ENCODE measurements at places on chromosomes 13 and 19. TPM values are rescaled to one million over a fixed set of nuclear protein-coding genes. Genes with fewer than 3 reads are reported as not detected.

DNA sequence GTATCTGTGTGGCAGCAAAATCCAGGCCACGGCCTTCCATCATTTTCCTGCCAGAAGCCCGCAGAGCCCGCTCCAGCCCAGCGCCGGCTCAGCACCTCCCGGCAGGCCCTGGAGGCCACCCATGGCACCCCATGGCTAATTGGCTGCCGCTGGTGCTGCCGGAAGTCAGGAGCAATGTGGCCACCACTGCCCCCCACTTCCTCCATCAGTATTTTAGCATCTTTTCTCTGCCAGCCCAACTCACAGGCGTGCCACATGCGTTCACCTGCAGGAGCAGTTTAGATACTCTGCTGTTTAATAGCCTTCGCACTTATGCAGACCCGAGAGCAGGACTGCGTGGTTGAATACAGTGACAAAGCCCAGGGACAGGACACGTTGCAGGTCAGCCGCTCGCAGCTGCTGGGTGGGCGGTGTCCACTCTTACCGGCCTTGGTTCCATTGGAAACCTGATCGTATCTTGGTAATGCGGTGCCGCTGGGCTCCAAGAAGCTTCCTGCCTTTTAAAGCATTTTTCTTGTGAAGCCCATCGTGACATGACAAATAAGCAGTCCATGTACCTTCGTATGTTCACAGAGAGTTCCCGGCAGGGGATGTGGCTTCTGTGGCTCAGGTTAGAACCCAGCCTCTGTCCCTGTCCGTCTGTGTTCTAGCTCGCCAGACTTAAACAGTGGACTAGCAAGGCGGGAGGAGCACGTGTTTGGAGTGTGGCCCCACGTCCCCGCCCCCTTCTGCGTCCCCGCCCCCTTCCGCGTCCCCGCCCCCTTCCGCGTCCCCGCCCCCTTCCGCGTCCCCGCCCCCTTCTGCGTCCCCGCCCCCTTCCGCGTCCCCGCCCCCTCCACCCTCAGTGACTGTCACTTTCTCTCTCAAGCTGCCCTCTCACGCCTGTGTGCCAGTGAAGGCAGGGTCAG is 162.0 kb upstream of the SOX1 start:
- no peak for DNase-seq

- DNase-seq, result no peak
Measured at GRCh38 chr19:709196-709964, 645 bp downstream of the PALM start.

DNA sequence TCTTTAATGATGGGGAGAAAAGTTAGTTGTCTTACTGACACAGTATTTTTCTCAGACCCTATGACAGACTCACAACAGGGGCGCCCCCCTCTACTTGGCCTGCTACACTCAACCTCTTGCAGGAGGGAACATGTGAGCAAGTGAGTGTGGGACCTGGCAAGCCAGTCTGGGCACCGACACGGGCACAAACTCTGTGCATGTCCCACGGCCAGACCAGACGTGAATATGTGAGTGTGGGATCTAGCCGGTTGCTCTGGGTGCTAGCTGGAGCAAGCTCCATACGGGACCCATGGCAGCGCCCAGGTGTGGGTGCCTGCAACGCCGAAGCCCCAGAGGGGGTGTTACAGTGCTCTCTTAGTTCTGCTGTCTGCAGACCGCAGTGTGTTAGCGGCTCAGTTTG is 1437.3 kb upstream of the MIR17HG start:
- DNase-seq, result no peak

DNA sequence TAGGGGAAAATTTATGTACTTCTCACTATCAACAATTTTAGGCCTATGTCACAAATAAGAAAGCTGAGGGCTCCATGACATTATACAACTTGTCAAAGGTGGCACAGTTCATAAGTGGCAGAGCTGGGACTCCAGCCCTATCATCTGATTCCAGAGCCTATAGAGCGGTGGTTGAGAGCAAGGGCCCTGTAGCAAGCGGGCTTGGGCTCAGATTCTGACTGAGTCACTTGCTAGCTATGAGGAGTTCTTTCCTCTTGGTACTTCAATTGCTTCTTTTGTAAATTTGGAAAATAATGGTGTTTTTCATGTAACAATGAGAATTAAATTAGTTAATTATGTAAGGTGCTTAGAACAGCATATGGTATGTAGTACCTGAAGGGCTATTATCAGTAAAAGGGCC is 28.7 kb upstream of the FAM216B start:
- no peak for DNase-seq

Gene ICAM5
- 2.0 TPM for total RNA-seq

DNA sequence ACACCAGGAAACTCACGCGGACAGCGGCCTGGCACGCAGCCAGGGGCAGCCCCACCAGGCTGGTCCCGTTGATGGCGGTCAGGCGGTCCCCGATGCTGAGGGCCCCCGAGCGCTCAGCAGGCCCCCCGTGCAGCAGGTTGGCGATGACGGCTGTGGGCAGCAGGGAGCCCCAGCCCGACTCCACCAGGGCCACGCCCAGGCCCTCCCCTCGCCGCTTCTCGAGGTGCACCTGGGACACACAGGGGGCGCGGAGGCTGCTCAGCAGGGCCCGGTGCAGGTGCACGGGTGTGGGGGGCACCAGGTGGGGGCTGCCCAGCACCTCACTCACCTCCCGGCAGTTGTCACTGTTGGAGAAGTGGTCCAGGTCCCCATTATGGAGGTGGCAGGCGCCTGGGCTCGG is 9.0 kb downstream of the APBA3 start:
- DNase-seq, result no peak

Gene TNFRSF19
- total RNA-seq, result not detected

Gene ZSCAN4
- total RNA-seq, result not detected

Gene SPC24
- 35.3 TPM for total RNA-seq

DNA sequence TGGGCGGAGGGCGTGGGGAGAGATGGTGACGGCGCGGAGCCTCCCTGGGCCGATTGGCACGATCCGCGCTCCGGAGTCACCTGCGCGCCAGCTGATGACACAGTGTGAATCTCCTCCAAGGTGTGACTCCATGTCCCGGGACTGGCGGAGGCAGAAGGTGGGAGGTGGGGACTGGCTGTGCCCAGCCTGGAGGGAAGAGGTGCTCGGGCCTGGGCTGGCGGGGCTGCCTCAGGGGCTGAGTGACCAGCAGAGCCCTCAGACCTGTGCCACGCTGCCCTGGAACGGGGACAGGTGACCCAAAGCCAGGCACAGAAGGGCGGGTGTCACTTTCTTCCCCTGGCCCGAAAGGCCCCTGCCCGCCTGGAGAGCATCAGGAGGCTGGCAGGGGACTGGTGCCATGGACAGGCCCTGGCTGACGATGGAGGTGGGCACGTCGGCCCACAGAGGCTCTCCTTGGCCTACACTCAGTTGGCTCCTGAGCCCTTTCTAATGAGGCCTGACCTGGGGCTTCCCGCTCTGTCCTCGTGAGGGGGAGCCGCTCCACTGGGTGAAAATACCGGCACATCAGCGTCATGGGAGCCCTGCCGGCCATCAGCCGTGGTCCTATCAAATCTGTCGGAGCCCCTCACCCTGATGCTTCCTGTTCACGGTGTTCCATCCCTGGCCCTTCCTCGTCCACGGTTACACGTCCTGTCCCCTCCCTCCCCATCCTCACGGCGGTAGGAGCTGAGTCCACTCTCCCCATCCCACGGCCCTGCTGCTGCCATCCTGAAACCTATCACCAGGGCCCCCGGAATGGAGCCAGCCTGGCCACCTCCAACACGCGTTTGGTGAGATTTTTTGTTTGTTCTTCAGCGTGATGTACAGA is 75.6 kb downstream of the SPACA7 start:
- DNase-seq, result no peak

GRCh38 chr19:14090509-14091080 is at the start of gene SAMD1:
TSS of gene SAMD1 (minus strand) at chr19:14090751.
- DNase-seq, result peak; percentile 79

GRCh38 chr19:2722541-2723344 is 1.6 kb upstream of the DIRAS1 start:
- no peak for DNase-seq

- no peak for DNase-seq
Measured at GRCh38 chr19:55050749-55051532, 12.0 kb downstream of the RDH13 start.

- DNase-seq, result no peak
Measured at GRCh38 chr19:48433337-48433736, 12.4 kb upstream of the GRWD1 start.

DNA sequence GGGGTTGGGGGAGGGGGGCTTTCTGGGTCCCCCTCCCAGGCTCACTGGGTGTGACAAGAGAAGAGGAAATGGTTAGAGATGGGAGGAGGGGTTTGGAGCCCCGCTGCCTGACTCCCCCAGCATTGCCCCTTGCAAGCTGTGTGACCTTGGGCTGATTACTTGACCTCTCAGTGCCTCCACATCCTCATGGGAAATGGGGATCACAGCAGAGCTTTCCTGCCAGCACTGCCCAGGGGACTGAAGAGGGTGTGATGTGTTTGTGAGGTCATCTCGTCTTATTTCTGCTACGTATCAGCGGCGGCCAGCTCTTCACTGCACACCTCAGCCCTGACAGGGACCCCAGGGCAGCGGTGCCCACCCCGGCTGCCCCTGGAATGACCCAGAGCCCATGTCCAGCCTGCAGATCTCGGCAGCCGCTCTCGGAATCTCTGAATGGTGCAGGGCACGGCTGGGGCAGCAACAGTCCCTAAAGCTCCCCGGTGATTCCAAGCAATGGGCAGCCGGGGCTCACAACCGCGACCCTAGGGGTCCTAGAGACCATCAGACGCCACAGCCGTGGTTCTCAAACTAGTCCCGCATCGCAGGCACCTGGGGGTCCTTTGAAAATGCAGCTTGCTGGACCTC is 8.4 kb downstream of the PNMA8B start:
- no peak for DNase-seq

DNA sequence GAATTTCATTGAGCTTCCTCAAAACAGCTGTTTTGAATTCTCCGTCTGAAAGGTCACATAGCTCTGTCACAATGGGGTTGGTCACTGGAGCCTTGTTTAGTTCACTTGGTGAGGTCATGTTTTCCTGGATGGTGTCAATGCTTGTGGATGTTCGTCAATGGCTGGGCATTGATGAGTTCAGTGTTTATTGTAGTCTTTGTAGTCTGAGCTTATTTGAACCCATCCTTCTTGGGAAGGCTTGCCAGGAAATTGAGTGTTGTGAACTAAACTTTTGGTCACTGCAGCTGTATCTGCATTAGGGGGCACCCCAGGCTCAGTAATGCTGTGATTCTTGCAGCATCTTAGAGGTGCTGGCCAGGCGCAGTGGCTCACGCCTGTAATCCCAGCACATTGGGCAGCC is 22.0 kb downstream of the BLOC1S3 start:
- DNase-seq, result no peak

Gene GGACT
- total RNA-seq, result 4.9 TPM

Gene CACNG8
- total RNA-seq, result not detected

DNA sequence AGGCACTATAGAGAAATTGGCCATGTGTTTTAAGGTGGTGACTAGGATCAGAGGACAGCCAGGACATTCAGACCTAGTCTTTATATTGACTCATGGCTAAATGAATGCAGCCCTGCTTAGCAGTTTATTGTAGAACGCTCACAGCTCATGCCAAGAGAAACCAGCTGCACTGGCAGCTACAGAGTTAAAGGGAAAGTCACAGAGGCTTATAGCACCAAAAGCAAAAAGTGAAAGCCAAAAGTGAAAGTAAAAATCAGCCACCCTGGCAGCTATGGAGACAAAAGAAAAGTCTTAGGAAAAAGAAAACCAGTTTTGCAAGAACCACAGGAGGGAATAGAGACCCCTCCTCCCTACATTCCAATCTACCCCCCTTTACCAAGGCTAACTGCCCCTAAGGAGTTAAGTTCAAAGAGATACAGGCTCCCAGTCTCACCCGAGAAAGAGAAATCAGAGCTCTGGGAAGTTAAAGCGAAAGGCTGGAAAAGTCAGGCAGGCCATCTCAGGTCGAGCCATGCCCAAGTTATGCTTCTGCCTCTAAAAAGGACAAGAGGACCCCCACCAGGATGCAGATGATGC is 99.0 kb downstream of the ZNF429 start:
- DNase-seq, result no peak

Gene TMEM145
- total RNA-seq, result not detected

Gene SHISA7
- total RNA-seq, result not detected

- peak; percentile 47 for DNase-seq
Measured at GRCh38 chr13:38348861-38349389, 726 bp upstream of the UFM1 start.

DNA sequence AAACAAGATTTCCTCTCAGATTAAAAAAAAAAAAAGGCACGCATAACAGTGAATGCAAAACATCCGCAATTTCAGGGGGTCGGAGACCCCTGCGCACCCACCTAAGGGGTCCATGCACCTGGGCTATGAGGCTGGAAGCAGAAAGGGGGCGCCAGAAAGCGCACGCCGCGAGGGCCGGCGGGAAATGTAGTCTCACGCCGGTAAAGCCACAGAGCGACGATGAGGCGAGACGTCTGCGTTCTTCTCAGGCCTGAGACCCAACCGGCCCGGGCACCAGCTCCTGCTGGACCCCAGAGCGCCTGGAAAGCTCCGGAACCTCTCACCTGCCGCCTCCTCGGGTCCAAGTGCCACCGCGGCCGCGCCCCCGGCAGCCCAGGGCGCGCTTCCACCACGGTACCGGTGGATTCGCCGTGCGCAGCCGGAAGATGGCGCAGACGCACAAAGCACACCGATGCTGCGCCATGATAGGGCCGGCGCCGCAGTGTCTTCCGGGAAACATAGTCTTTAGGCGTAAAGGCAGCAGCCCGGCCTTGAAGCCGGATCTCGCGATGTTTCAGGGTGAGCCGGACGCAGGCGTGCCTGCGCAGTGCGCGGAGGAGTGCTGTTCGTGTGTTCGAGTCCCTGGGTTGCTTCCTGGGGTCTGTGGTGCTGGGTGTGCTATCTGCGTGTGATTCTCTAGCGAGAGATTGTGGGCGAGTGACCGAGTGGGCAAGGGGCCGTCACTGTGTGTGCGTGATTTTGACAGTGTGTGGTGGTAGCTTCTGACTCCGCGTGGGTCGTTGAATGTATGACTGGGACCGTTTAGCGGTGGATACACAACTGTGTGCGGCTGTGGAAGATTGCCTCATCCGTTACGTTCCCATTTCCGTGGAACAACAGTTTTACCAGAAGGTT is at the start of gene ZNF582:
ZNF582 (minus strand) TSS at position 416 of the 894 bp plus-strand sequence. CDS start 1,782 bp downstream, outside the sequence.
- DNase-seq, result peak; percentile 96

DNA sequence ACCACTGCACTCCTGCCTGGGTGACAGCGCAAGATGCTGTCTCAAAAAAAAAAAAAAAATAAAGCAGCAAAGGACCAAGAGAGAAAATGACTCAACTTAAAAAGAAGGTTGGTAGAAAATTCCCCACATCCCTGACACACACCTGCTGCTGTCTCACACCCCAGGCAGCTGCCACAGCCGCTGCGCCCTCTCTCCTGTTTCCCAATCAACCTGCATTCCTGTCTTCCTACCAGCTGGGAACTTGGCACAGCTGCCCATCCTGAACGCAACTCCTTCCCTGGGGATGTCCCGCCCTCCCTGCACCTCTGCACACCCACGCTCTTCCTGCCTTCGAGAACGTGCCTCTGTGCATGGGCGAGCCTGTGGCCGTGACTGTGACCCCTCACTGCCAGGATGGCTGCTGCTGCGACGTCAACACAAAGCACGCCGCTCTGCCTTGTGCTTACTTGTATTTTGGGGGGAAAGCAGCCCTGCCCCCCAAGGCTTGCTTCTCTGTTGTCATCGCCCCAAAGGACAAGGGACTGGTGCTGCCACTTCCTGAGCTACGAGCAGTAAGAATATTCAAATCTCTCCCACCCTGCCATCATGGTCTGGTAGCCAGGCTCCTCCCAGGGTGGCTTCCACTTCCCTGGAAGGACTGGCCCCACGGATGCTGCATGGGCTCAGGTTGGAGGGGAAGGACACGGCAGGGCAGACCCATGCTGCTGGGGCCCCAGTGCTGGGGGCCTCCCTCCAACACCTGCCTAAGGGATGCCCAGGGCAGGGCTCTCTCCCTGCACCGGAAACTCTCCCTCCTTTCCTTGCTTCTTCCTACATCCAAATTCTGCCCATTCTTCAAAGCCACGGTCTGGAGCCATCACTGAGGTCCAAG is 20.7 kb downstream of the SH3GL1 start:
- DNase-seq, result no peak

Data from CD8-positive, alpha-beta memory T cell (primary cell).